ENCODE measurements at places on chromosomes 13 and 19.

DNA sequence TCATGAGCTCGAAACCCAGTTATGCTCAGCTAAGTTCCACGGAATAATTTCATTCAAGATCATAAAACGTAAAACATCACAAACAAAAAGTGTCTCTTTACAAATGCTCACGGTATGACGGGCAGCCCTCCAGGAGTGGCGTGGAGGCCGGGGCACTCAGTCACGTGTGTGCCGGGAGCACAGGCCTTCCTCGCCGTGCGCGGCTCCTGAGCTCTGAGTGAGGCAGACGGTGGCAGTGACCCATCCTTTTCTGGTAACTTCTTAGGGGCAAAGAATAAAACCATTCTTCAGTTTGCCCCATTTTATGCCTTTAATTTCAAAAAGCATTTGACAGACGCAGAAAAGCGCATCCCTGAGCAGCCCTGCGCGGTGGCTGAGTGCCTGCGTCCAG is 72.8 kb downstream of the ATP11A start:
- no peak for DNase-seq

DNA sequence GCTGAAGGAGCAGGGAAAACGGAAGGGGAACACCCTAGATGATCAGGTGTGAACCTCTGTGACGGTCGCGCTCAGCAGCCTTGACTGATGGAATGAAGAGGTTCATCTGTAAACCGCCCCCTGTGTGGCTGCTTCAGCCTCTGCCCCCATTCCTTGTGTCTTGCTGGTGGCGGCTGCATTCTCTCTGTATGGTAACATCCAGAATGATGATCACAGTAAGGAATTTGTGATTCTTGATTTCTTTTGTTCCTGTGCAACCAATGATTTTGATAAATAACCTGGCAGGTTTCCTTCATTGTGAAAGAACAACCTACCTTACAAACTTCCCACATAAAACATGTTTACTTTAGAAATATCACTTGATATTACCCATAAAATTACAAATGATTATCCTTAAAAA is 118.7 kb upstream of the MCF2L start:
- DNase-seq, result no peak

GRCh38 chr13:30872685-30873461 is 33.2 kb upstream of the MEDAG start:
- DNase-seq, result no peak

DNA sequence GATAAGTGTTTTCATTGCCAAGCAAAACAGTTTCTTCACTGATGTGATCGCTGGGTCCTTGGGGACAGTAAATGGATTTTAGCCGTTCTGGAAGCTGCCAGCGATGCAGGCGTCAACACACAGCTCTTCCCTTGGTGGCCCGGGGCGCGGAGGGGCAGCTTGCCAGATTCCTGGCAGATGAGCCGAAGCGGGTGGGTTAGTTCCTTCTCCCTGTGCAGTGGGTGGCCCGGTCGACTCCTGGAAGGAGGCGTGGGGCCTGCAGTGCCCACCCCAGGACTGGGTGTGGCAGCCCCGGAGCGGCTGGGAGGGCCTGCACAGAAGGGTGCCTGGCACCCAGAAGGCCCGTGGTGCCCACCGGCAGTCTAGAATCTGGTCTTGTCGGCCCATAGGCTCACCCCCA is 69.0 kb downstream of the KDM4B start:
- no peak for DNase-seq

GRCh38 chr19:8214802-8215201 is 5.6 kb downstream of the CERS4 start:
- DNase-seq, result no peak

- DNase-seq, result peak; percentile 70
Measured at GRCh38 chr19:37817180-37817981, 38.0 kb upstream of the ZNF573 start.

DNA sequence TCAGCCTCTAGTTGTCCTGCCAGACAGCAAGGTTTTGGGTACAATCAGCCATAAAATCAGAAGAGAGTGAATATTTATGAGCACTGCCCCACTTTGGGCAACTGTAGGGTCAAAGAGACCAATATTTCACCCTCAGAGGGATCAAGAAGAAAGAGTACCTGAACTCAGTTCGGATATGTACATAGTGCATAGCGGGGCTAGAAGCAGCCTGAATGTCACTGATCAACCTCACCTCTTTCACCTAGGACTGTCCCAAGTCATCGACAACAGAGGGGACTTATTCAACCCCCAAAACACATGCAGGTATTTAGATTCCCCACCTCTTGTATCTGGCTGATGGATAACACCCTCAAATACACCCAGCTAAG is 446.9 kb downstream of the COG6 start:
- no peak for DNase-seq

- DNase-seq, result no peak
Measured at GRCh38 chr19:18007044-18007916, 690 bp upstream of the ARRDC2 start.
